ENCODE measurements at places on chromosomes 5 and 9. TPM values are rescaled to one million over a fixed set of nuclear protein-coding genes. Genes with fewer than 3 reads are reported as not detected.

HMMR gene
- 4.1 TPM for polyA plus RNA-seq

RASGEF1C gene
- not detected for polyA plus RNA-seq

BRINP1 gene
- 6.4 TPM for polyA plus RNA-seq

KCTD16 gene
- polyA plus RNA-seq = 0.48 TPM

PPP3R2 gene
- not detected for polyA plus RNA-seq

FAM78A gene
- polyA plus RNA-seq = 1.1 TPM

PDZD2 gene
- polyA plus RNA-seq = 2.2 TPM

SCGB3A2 gene
- not detected for polyA plus RNA-seq

SMIM33 gene
- not detected for polyA plus RNA-seq

SPATA31D4 gene
- not detected for polyA plus RNA-seq

C8G gene
- 3.3 TPM for polyA plus RNA-seq

GRIA1 gene
- polyA plus RNA-seq = 1.1 TPM

EGFL7 gene
- 452 TPM for polyA plus RNA-seq

NME5 gene
- polyA plus RNA-seq = 22.0 TPM

GGTA1 gene
- polyA plus RNA-seq = 6.1 TPM

C5orf46 gene
- polyA plus RNA-seq = not detected

RANBP6 gene
- polyA plus RNA-seq = 41.8 TPM

GAS1 gene
- polyA plus RNA-seq = 4.4 TPM

AGTPBP1 gene
- 12.0 TPM for polyA plus RNA-seq

CHD1 gene
- polyA plus RNA-seq = 33.5 TPM

LAMC3 gene
- 3.3 TPM for polyA plus RNA-seq

FBP2 gene
- 0.32 TPM for polyA plus RNA-seq

PRUNE2 gene
- polyA plus RNA-seq = 7.4 TPM

ANKRD55 gene
- polyA plus RNA-seq = 0.31 TPM

C9orf43 gene
- polyA plus RNA-seq = 5.1 TPM

SPINK1 gene
- 6.5 TPM for polyA plus RNA-seq
